ENCODE measurements at places on chromosomes 1 and 21.

- no peak for DNase-seq
Observed at GRCh38 chr1:193555662-193556441, 369.4 kb upstream of the B3GALT2 start.

DNA sequence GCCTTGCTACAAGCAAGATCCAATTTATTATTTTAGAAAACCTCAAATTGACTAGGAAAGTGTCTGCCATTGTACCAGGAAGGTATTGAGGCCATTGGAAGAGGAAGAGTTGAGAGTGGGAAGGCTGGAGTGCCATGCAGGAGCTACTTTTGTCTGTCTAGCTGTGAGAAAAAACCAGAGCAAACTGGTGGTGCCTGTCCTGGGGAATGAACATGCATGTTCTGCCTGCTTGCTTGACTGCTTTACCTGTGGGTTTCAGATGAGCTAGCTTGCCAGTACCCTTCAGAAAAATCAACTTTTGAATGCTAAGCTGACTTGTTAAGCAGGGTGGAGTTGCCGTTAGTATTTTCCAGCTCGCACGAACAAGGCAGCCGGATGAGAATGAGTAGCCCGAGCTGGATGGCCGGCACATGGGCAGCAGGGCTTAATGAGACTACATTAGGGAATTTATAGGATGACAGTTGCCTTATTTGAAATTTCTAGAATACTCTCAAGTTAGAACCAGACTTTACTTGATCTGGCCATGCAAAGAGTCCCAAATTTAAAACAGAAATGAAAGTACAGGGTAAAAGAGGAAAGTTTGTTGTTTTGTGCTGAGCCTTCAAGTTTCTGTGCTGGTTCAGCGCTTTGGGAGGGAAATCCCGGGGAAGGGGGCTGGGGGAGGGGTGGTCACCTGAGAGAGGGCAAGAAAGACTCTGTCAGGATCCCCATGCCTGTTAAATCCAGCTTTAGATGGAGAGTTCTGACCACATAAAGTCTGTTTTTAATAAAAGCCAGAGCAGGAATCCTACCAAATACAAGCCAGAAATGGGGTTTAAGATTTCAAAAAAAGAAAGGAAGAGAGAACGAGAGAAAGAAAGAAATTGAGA lies 29.6 kb upstream of the C1orf105 start:
- no peak for DNase-seq

DNA sequence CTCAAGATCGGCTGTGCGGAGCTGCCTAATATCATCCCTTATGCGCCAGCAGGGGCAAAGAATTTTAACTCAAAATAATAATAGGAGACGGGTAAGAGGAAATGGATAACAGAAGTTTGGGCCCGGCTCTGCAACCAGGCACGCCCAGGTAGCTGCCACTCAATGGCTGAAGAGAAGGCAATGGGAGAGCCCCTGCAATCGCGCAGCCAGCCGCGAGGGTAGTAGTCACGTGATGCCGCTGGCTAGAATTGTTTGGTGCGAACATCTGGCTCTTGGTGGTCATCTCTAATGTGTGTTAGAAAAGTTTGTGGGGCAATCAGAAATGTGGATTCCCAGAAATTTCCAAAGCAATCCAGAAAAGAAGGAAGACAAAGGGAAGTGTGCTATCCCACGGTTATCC lies 12.3 kb downstream of the BARHL2 start:
- DNase-seq, result no peak

GRCh38 chr21:34885125-34885524 lies 164.0 kb downstream of the RUNX1 start:
- no peak for DNase-seq

DNA sequence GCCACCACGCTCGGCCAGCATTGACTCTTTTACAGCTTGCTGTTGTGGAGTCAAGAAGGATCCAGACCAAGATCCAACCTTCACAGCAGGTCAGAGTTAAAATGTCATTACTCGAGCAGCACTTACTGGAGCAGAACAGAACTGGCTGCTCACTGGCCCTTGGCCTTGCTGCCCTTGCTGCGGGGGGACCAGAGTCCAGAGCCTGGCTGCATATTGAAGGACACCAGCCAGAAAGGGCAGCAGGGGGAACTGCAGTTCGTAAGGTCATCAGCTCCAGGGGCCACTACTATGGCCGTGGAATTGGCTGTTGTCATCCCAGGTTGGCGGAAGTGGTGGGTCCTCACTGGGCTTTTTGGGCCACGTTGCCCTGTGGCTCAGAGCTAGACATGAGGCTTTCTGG lies 15.3 kb upstream of the GPR137B start:
- no peak for DNase-seq

- DNase-seq, result no peak
Observed at GRCh38 chr1:163196449-163196787, 6.3 kb downstream of the RGS5 start.

- DNase-seq, result no peak
Observed at GRCh38 chr1:25771221-25772114, 28.5 kb upstream of the SELENON start.

- DNase-seq, result no peak
Observed at GRCh38 chr1:17743008-17743647, 12.0 kb upstream of the ACTL8 start.

GRCh38 chr1:59396387-59396786 lies 99.5 kb downstream of the FGGY start:
- no peak for DNase-seq

- no peak for DNase-seq
Observed at GRCh38 chr1:228454238-228454637, 32.9 kb upstream of the RNF187 start.

DNA sequence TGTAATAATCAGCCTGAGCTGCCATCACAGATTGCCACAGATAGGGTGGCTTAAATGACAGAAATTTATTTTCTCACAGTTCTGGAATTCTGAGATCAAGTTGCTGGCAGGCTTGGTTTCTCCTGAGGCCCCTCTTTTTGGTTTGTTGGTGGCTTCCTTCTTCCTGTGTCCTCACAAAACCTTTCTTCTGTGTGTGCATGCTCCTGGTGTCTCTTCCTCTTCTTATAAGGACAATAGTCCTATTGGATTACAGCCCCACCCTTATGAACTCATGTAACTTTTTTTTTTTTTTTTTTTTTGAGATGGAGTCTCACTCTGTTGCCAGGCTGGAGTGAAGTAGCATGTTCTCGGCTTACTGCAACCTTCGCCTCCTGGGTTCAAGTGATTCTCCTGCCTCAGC lies 41.0 kb upstream of the F3 start:
- DNase-seq, result no peak

GRCh38 chr21:15224346-15225086 lies 159.7 kb upstream of the NRIP1 start:
- DNase-seq, result no peak

GRCh38 chr1:24317081-24317480 lies 2.1 kb upstream of the GRHL3 start:
- no peak for DNase-seq

GRCh38 chr1:231750818-231751362 lies 124.3 kb downstream of the DISC1 start:
- DNase-seq, result no peak

DNA sequence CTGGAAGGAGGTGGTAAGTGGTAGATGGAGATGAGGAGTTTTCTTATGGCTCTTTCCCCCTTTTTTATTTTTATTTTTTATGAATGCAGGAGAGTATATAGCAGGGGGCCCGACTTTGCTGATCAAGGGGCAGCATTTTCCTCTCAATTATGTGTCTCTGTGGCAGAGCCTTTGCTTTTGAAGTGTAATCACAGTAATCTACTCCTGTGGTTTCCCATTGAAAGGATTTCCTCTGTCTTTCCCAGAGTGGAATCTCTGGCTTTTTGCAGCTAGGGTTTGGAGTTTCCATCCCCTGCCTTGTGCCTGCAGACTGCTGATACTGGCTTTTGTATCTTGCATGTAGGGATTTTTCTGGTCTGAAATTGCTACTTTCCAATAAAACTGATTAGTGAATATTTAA lies 29.1 kb downstream of the ARID1A start:
- DNase-seq, result no peak

- no peak for DNase-seq
Observed at GRCh38 chr1:220791285-220791684, 4.6 kb downstream of the MTARC1 start.

GRCh38 chr1:62962014-62962812 lies 178.3 kb downstream of the ATG4C start:
- DNase-seq, result no peak

DNA sequence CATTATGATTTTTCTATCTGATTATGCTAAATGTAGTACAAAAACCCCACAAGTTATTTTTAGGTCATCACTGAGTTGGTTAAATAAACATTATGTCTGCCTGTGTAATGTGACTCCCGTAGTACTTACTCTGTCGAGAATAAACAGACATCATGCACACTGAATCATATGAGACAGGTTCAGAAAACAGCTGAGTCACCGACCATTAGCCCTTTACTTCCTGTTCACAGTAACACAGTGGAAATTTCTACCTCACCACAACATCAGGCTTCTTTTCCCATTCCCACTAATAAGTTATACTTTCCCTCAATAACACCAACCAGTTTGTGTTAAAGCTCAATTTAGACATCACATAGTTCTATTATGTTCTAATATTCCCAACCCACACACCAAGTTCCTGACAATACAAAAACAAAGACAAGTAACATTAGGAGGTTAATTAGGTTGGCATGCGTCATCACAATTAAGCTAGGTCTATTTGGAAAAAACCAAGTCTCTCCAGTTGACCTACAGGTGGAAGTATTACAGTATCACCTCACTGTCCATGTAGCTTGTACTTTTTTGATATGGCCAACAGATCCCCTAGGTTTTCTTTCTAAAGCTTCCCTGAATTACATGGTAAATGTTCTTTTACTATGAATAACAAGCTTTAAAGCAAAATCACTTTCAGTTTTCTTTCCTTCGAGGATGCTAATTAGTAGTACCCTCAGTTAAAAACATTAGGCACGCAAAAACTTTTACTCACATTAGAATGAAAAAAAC lies 154.2 kb downstream of the EIF4G3 start:
- no peak for DNase-seq

DNA sequence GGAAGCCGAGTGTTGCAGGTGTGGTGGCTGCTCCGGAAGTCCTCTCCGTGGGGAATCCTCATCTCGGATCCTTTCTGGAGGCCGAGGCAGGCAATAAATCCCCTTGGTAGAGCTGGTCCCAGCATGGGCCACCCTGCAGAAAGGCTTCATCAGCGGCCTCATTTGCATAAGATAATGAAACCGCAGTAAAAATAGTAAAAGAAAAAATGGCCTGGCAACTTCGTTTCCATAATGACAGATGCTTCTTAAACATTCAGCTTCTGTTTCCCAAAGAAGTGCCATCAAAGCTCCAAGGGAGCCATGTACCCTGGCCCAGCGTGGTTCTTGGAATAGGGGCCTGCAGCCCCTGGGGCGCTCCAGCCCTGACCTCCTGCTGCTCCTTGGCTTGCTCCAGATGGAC lies 244.1 kb downstream of the GRIK3 start:
- DNase-seq, result no peak

DNA sequence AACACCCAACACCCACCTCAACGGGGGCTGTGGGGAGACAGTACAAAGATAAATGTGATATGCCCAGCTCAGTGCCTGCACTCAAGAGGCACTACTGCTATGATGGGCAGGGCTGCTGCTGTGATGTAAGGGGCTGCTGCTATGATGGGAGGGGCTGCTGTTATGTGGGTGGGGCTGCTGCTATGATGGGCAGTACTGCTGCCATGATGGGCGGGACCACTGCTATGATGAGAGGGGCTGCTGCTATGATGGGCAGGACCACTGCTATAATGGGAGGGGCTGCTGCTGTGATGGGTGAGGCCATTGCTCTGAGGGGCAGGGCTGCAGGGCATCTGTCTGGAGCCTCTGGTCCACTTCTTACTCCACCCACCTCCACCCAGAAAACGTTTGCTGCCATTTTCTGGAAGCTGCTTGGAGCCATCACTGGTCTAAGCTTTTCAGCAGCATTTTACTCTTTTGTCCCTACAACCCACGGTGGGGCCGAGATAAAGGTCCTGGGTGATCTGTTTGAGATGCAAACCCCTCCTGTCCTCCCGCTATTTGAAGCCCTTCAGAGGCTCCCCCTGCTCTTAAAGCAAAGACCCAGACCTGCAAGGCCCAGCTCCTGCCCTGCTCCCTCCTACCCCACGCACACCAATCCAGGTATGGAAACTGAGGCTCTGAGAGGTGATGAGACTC lies 656.9 kb downstream of the PTPRU start:
- no peak for DNase-seq

GRCh38 chr1:28282426-28283407 lies 23.4 kb downstream of the SESN2 start:
- DNase-seq, result no peak
